Small intestine (tissue), 16 donors: ENCODE measurements at places on chromosomes 11 and 22. TPM values are rescaled to one million over a fixed set of nuclear protein-coding genes. Genes with fewer than 3 reads are reported as not detected.

GRCh38 chr11:15006139-15006759 lies 34.1 kb upstream of the CALCA start:
- DNase-seq = peak; percentile 28

GRCh38 chr11:112195951-112196351 lies 20.6 kb downstream of the BCO2 start:
- no peak for DNase-seq

- DNase-seq = no peak
Measured at GRCh38 chr11:68398995-68399851, 61.3 kb upstream of the PPP6R3 start.

DNA sequence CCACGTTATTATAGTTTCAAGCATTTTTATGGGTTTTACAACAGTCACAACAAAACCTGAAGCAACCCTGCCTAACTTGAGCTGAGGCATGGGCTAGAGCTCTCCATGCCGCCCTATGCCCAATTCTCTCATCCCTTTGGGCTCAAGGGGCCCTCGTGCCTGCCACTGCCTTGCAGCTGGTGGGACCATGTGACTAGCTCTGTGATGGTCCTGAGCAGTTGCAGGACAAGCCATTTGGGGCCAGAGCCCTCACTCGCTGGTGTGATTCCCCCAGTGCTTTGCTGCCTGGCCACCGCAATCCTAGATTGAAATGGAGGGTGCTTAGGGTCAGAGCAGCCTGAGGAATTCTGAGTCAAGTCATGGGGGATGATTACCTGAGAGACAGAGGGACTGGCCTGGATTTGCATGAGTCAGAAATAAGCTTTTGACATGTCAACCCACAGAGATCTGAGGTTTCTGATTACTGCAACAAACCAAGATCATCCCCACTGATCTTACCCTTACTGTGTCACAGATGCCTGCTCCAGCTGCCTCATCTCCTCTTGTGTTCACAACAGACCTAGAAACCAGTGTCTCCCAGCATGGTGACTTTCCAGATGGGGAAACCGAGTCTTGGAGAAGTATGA lies 323.7 kb downstream of the BRD1 start:
- no peak for DNase-seq

- no peak for DNase-seq
Measured at GRCh38 chr11:20501971-20502370, 97.4 kb upstream of the SLC6A5 start.

DNA sequence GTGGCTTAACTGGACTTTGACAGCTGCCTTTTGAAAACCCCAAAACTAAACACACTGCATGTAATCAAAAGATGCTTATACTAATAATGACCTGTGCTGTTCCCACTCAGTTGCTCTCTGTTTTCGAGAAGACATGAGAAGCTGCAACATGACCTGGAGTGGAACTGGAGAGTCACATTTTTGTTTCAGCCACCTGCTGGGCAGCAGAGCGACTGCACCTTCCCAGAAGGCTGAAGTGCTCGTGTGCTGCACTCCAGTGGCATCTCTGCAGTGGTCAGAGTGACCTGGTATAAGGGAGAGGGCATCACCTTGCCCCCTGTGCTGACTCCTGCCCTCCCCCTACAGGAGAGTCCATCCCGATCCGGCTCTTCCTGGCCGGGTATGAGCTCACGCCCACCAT lies 8.6 kb downstream of the THYN1 start:
- peak; percentile 13 for DNase-seq

GRCh38 chr22:36856121-36856791 lies 4.5 kb upstream of the NCF4 start:
- peak; percentile 92 for DNase-seq

DNA sequence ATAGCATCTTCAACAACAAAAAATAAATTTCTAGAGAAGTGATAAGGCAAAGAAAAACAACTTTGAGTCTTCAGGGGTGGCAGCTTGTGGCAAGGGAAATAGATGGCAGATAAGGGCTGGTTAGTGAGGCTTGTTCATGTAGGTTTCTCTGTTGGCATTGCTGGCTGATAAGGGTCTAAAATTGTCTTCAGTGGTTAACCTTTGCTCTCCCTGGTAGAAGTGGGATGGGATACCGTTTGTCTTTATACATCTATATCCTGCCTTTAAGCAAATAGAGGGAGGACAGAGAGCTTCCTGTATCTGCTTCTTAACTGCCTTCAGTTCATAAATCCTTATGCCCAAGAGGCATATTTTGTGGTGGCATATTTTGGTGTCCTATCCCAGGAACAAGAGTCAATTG lies 57.1 kb downstream of the TRAF6 start:
- peak; percentile 41 for DNase-seq

DNA sequence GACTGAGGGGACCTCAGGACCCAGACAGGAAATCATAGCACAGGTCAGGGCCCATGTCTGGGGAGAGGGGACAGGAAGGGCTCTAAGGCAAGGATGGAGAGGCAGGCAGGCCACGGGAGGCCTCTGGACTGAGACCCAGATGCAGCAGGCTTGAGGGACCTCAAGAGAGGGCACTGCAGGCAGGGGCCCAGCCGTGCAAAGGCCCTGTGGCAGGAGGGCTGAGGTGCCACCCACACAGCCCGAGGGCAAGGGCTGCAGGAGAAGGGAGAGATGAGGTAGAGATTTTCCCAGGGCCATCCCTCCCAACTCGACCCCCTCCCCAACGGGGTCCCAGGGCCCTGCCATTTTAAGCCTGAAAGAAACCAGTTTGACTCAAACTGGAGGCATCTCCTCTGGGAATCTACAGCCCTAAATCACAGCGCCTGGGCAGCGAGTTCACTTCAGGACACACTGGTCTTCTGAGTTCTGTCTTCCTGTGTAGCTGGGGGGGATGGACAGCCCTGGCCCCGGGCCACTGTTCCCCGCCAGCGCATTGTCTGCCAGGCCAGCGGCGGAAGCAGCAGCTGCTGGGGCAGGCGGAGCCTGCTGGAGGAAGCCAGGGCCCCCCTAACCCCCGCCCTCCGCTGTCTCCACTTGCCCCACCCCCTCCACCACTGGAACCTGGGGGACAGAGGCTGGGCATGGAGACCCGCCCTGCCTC lies 20.3 kb upstream of the WNT7B start:
- peak; percentile 66 for DNase-seq

- no peak for DNase-seq
Measured at GRCh38 chr11:134532131-134532920, 120.3 kb upstream of the B3GAT1 start.

- DNase-seq = peak; percentile 16
Measured at GRCh38 chr11:86416494-86416893, 41.8 kb downstream of the CCDC81 start.

- no peak for DNase-seq
Measured at GRCh38 chr11:30879322-30880005, 293.3 kb upstream of the MPPED2 start.

DNA sequence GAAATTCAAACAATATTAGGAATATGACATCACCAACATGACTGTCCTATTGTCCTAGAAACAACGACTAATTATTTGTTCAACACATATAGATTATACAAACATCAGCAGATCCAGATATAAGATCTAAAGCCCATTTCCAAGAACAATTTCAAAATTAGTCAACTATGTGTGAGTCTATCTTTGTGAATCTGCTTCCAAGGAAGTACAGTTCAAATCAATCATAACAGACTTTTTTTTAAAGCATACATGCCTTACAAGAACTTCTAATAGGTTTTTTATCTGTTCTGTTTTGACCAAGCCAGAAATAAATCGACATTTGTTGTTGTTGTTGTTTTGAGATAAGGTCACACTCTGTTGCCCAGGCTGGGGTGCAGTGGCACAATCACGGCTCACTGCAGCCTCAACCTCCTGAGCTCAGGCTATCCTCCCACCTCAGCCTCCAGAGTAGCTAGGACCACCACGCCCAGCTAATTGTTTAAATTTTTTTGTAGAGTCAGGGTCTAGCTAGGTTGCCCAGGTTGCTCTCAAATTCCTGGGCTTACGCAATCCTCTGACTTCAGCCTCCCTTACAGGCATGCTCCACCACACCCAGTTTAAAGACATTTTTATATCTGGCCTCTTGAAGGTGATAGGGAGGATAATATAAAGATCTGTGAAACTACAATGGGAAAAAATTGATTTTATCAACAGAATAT lies 54.8 kb downstream of the DENND5A start:
- DNase-seq = no peak

GRCh38 chr11:57502870-57503269 lies 12.6 kb downstream of the SLC43A1 start:
- no peak for DNase-seq

- DNase-seq = no peak
Measured at GRCh38 chr11:74579577-74580270, 12.7 kb upstream of the POLD3 start.

DNA sequence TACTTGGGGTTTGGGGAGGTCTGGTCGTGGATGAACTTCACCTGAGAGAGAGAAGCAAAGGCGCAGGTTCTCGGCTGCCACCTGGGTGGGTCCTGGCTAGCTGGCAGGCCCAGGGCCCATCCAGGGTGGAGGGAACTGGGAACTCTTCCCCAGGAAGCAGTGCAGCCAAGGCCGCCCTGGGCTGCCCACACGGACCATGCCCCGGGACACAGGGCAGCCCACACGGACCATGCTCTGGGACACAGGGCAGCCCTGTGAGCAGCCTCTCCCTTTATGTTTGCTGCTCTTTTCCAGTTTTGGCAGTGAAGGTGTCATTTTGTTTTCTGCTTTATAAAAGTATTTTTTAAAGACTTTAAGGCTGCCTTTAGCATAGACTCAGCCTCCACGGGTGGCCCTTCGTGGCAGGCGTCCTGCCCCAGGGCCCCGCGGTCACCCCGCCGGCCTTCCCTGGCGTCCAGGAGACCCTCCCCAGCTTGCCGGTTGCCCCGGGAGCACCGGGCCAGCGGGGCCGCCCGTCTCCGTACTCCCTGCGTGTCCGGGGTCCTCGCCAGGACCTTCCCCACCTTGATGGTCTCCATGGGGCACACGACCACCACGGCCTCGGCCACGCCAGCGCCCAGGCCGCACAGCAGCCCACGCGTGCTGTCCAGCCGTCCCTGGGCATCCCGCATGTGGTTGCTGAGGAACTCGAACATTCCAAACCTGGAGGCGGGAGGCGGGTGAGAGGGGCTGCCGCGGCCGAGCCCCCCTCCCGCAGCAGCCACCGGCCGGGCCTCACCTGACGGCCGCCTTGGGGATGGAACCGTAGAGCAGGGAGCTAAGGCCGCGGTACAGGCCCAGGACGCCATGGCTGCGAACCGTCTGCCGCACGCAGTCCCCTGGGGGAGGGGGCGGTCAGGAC lies 1.1 kb downstream of the SLC25A1 start:
- peak; percentile 58 for DNase-seq

GRCh38 chr22:39598017-39598965 lies 27.7 kb downstream of the CACNA1I start:
- DNase-seq = peak; percentile 83

DNA sequence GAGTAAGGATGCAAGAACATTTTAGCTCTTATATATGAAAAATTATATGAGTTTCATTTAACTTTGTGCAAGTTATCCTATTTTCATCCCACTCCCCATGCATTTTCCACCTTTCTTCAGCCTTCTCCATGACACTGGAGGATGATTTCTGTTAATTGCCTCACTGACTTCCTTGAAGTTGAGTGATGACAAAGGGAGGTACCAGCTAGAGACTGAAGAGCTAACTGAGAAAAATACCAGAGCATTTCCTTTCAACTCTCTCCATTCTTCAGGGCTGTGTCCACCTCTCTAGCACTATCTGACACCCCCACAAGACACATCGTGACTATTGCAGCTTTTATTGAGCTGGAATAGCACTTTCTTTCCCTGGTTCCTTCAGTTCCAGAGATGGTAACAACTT lies 711.6 kb upstream of the LRRC4C start:
- DNase-seq = no peak

DNA sequence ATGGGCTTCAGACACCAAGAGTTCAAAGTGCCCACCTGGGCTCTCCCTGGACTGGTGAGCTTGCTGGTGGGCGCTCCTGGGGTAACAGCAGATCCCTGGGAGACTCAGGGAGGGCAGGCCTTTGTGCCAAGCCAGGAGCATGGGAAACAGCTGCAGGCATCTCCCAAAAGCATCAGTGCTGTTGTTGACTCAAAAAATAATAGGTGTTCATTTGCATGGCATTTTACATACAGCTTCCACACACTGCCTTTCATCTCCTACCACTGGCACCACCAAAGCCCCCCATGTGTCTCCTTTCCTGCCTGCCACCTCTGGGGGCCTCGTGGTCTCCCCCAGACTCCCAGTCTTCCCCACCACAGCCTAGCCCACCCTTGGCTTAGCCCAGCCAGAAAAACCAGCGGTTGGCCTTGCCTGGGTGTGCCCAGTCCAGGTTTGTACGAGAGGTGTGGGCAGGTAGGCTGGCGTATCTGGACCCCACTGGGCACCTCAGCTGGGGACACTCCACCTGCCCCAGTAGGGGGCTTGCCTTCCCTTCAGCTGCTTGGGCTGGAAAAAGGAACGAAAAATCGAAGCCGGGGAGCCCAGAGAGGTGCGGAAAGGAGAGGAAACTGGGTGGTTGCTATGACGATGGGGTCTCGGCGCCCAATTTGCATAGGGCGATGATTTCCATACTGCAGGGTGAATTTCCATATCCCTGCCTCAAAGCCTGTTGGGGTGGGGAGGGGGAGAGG lies 15.0 kb downstream of the POU2F3 start:
- no peak for DNase-seq

GRCh38 chr11:131234221-131234620 lies 136.2 kb upstream of the NTM start:
- no peak for DNase-seq

GRCh38 chr22:23034621-23035556 lies 35.4 kb upstream of the GNAZ start:
- no peak for DNase-seq

The ANO1 gene
- 2.9 TPM for polyA plus RNA-seq

The SCGB1D2 gene
- polyA plus RNA-seq = not detected

The GPHA2 gene
- polyA plus RNA-seq = not detected

The PIWIL4 gene
- polyA plus RNA-seq = 23.5 TPM

The CALCA gene
- polyA plus RNA-seq = 0.18 TPM

The SPA17 gene
- 3.2 TPM for polyA plus RNA-seq
